ENCODE measurements at places on chromosomes 6 and 20. TPM values are rescaled to one million over a fixed set of nuclear protein-coding genes. Genes with fewer than 3 reads are reported as not detected.

DNA sequence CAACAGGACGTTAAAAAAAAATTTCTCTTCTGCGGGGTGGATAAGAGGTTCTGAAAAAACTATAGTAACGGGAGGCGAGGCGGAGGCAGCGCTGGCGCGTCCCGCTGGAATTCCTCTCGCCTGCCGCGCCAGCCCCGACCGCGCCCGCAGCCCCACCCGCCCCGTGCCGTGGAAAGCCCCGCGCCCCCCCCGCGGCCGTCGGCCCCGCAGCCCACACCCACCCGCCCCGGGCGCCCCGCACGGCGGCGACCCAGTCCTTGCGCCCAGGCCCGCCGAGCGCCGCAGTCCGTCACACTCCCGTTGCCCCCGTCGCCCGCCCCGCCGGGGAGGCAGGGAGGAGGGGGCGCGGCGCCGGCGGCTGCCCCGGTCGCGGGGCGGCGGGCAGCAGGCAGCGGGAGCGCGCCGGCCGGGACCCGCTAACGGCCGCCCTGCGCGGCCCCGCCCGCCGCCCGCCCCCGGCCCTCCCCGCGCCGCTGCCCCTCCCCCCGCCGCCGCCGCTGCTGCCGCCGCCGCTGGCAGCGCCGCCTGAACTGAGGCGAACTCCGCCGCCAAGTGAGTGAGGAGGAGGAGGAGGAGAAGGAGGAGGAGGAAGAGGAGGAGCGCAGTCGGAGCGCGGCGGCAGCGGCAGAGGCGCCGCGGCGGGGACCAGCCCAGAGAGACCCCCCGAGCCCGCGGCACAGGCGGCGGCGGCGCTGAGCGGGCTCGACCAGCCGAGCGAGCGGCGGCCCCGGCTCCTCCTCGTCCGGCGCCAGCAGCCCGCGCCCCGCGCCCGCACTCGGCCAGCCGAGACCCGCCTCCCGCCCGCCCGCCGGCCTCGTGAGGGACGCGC lies at the start of gene QKI:
TSS of gene QKI (plus strand) at position 602 of the 829 bp plus-strand sequence. CDS start 476 bp downstream, outside the sequence.
- DNase-seq = peak; percentile 71

GRCh38 chr6:5525209-5525608 lies 263.9 kb downstream of the FARS2 start:
- DNase-seq = no peak

- no peak for DNase-seq
These were observed 31.1 kb upstream of the SSTR4 start for GRCh38 chr20:23003881-23004460.

GRCh38 chr6:126540161-126540560 lies 200.2 kb downstream of the CENPW start:
- DNase-seq = no peak

DNA sequence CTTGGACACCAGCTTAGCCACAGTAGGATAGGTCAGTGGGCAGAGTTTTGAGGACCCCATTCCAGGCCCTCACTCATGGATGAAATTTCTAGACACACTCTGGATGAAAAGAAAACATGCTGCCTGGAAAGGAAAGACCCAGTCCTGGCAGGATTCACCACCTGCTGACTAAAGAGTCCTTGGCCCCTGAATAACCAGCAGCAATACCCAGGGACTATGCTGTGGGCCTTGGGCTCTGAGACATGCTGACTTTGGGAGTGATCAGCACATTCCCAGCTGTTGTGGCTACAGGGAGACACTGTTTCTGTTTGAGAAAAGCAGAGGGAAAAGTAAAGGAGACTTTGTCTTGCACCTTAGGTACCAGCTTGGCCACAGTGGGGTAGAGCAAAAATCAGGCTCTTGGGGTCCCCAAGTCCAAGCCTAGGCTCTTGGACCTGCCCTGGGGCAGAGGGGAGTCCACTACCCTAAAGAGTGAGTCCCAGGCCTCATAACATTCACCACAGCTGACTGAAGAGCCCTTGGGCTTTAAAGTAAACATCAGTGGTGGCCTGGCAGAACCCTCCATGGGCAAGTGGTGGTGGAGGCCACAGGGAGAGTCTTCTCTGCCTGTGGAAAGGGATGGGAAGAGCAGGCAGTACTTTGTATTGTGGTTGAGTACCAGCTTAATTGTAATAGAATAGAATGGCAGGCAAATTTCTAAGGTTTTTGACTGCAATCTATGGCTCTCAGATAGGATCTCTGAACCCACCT lies 516.8 kb downstream of the BCKDHB start:
- no peak for DNase-seq

DNA sequence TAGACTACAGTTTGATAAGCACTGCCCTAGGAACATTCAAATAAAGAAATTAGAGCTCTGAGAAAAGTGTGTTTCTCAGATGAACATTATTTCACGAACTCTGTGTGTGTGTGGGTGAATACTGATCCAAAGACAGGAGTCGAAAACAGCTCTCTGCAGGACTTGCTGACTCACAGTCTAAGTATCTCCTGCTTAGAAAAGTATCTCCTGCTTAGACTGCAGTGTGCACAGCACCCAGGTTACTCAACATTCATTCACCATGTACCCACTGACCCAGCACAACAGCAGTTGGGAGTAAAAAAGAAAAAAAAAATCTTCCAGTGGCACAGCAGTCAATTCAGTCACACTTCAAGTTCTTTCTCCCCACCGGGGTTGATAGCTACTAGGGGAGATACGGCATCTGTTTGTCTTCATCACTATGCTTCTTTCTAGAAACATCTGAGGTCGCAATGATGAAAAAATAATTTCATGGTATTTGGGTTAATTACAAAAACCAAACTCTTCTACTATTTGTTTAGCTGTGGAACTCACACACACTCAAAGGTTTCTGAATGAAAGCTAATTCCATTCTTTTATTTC lies 48.0 kb downstream of the GCLC start:
- DNase-seq = no peak

DNA sequence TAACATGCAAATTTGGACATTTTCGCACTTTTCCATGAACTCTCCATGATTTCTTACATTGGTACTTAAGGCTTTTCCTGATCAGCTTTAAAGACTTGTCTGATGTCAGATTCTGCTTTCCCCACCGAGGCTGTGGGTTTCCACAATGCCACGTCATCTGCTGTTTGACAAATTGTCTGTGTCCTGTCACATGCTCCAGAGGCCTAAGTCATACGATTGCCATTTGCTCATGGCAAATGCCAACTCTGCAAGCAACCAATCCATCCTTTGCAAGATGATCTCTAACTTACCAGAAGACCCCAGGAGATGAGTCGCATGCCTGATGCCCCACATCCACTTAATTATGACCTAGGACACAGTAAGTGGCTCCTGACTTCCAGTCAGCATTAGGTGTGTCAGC lies 556.5 kb downstream of the BMP2 start:
- no peak for DNase-seq

GRCh38 chr20:33970229-33970628 lies 23.5 kb upstream of the RALY start:
- DNase-seq = no peak

- no peak for DNase-seq
These were observed 221.3 kb upstream of the CST7 start for GRCh38 chr20:24727795-24728194.

DNA sequence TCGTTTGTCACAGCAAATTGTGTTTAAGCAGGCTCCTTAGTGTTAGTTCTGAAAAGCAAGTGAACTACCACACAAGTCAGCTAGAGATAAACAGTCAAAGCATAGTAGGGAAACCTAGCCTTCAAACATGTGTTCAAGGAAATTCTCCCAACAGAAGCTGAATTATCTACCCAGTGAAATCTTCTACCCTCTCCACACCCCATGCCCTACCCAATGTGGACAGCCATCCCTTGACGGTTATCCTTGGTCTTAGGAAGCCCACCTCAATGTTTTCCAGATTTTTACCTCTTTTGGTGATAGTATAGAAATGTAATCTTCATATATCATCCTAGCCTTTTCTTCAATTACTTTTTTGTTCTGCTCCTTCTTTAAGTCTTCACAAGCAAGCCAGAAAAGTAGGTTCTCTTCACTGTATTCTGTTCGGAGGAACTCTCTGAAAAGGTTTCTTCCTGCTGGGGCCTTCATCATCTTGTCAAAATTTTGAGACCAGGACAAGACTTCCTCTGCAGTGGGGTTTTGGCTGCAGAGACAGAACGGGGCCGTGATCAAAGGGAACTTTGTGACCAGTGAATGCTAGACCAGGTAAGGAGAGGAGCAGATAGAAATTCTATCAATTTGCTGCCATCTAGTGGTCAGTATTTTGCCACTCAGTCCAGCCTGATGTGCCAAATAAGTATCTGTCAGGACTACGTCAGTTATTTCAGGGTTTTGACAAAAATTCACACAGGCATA lies 21.6 kb upstream of the MTRF1L start:
- DNase-seq = peak; percentile 35

The CALHM5 gene
- polyA plus RNA-seq = 0.62 TPM

The GPX5 gene
- 0.05 TPM for polyA plus RNA-seq

The SFTA2 gene
- 1.8 TPM for polyA plus RNA-seq

The FLRT3 gene
- polyA plus RNA-seq = 7.5 TPM

The CLVS2 gene
- 0.02 TPM for polyA plus RNA-seq

The HLA-DMA gene
- 161 TPM for polyA plus RNA-seq
